Endothelial cell of umbilical vein (primary cell): ENCODE measurements at places on chromosomes 6 and 20.
A peak's percentile ranks its signal among the peaks of the same experiment; 100 is the strongest.

- H3K27ac ChIP-seq = no peak overlapping the region
- H3K27me3 ChIP-seq = no peaks in the 10 kb centered on the region
- H3K4me1 ChIP-seq = no peaks in the 10 kb centered on the region
- H3K4me3 ChIP-seq = no peak overlapping the region
- H3K36me3 ChIP-seq = no peaks in the 10 kb centered on the region
These were observed 18.4 kb upstream of the AKAP7 start for GRCh38 chr6:131116755-131117360.

GRCh38 chr6:163806755-163807499 lies 392.4 kb downstream of the QKI start:
- DNase-seq = no peak
- H3K4me3 ChIP-seq = no peak overlapping the region
- no peak overlapping the region for H3K27ac ChIP-seq
- no peaks in the 10 kb centered on the region for H3K36me3 ChIP-seq
- no peaks in the 10 kb centered on the region for H3K4me1 ChIP-seq

DNA sequence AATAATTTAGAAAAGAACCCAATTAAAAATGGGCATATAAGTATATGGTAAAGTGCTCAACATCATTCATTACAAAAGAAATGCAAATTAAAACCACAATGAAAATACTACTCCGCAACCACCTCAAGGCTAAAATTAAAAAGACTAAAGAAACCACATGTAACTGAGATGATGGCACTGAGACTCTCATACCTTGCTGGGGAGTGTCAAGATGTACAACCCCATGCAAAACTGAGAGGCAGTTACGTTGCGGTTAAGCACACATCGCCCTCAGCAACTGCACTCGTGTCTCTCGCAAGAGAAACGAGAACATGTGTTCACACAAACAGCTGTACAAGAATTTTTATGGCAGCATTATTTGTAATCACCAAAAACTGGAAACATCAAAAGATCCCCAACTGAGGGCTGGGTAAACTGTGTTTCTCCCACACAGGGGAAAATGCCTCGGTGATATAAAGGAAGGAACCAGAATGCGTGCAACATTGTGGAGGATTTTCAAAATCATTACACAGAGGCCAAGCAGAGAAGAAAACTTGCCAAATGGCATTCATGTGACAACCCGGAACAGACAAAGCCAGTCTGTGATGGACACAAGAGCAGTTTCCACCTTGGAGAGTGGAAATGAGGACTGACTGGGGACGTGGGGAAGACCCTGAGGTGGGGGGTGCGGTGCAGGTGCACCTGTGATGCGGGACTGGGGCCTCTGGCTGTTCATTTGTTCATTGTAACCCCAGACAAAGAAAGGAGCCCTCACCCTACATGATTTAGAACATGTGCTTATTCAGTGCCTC lies 144.9 kb downstream of the WDR27 start:
- no peaks in the 10 kb centered on the region for H3K27me3 ChIP-seq
- peaks cover 3% of the 10 kb centered on the region for H3K4me1 ChIP-seq
- no peak overlapping the region for H3K4me3 ChIP-seq
- no peak for DNase-seq
- no peak overlapping the region for H3K27ac ChIP-seq

DNA sequence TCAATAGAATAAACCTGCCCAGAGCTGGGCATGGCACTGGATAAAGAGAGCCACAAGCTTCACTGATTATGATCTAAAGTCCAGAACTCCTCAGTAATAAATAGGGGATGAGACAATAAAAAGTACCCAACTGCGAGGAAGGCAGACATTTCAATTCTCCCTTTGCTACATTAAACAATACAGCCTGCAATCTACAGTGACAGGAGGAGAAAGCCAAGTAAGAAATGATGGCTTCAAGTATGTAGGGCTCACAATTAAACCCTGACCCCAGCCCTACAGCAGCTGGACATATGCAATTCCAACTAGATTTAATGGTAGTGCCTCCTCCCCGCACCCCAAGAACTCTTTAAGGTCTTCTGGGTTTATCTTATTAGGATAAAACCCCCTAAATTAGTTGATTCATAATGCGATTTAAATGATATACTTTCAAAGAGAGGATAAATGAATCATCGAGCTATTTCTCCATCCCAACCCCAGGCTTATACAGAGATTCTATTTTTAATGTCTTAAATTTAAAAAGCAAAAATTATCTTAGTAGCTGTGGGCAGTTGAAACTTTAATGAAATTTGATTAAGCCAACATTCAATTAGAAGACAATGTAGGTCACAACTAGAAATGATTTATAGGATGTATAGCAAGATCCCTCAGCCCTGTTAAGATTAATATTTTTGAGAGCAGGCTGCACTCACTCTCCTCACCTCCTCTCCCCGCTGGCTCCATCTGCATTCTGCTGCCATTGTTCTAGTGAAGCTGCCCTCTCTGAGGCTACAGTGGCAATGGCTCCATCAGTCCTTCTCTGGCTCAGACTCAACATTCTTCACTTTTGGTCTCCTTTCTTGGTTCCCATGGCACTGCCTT lies 57.1 kb downstream of the OGFRL1 start:
- no peak for DNase-seq
- no peaks in the 10 kb centered on the region for H3K4me1 ChIP-seq
- H3K36me3 ChIP-seq = no peaks in the 10 kb centered on the region
- no peak overlapping the region for H3K27ac ChIP-seq
- no peaks in the 10 kb centered on the region for H3K27me3 ChIP-seq

- no peaks in the 10 kb centered on the region for H3K27me3 ChIP-seq
- no peaks in the 10 kb centered on the region for H3K4me1 ChIP-seq
- H3K27ac ChIP-seq = no peak overlapping the region
- H3K4me3 ChIP-seq = no peak overlapping the region
- no peak for DNase-seq
These were observed 13.4 kb downstream of the NAPB start for GRCh38 chr20:23407781-23408464.

DNA sequence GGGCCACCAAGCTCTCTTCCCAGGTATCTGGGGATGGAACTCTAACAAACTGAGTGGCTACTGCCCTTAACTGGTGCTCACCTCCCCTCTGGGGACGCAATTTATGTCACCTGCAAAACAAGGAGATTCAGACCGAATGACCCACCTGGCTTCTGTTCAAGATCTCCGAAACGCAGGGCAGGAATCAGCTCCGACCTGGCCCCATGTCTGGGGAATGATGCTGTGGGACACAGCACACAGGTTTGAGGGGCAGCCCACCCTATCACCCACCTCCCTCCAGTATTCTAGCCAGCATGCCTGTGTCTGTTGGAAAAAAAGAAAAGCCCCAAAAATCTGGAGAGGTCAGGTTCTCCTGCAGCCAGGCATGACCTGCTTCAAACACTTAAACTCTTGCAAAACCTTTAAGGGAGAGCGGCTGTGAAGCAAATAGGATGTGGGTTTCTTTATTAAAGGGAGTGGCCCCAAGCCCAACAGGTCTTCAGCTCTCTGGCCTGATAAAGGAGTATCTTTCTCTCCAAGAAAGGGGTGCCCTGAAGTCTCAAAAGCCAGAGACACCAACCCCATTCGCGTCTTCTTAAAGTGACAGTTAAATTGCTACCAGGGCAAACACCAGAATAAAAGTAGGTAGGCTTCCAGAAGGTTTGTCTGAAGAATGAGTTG lies 6.4 kb downstream of the PREX1 start:
- no peak overlapping the region for H3K27ac ChIP-seq
- no peak for DNase-seq
- H3K36me3 ChIP-seq = no peaks in the 10 kb centered on the region
- peaks cover 58% of the 10 kb centered on the region for H3K4me1 ChIP-seq
- no peak overlapping the region for H3K4me3 ChIP-seq
- no peaks in the 10 kb centered on the region for H3K27me3 ChIP-seq

DNA sequence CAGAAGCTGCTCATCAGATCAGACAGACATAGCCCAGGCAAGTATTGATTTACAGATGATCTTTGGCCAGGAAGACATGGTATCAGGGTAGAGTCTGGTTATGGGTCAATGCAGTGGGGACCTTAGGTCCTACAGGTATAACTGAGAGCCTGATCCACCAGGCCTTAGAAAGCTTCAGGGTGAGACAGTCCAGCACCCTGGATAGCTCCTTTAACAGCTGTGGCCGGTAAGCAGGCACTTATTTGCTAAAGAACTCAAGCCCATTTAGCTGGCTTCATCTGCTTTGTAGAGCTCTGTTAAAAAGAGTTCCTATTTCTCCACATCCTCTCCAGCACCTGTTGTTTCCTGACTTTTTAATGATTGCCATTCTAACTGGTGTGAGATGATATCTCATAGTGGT lies 39.6 kb downstream of the ESR1 start:
- no peaks in the 10 kb centered on the region for H3K4me1 ChIP-seq
- no peaks in the 10 kb centered on the region for H3K27me3 ChIP-seq
- H3K36me3 ChIP-seq = no peaks in the 10 kb centered on the region
- peak; percentile 55 for DNase-seq

DNA sequence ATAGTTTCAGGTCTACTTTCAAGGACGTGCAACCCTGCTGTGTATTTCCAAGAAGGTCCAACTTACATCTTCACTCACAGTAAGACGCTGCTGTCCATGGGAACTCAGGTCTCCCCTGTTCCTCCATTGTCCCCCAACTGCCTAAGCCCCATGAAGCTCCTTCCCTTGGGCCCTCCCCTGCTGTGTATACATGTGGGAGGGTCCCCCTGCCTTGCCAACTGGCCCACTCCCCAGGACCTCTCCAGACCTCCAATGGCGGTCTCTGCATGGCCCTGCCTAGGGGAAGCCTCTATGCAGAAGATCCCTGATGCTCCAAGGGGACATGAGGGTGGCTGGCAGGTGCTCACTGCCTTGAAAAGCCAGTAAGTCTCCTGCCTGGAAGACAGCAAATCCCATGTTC lies 186.7 kb upstream of the CST7 start:
- H3K36me3 ChIP-seq = no peaks in the 10 kb centered on the region
- no peaks in the 10 kb centered on the region for H3K4me1 ChIP-seq
- DNase-seq = no peak
- H3K4me3 ChIP-seq = no peak overlapping the region
